Pulmonary artery endothelial cell (primary cell): ENCODE measurements at places on chromosomes 3 and 15.

- DNase-seq = peak; percentile 13
Observed at GRCh38 chr3:44584646-44585501, at the start of gene ZNF660. TSS of gene ZNF660 (plus strand) at chr3:44584964. CDS start at chr3:44594194, 9,230 bp downstream.

GRCh38 chr3:26963361-26963743 lies 340.8 kb downstream of the LRRC3B start:
- DNase-seq = no peak

GRCh38 chr15:80159811-80160569 lies 7.2 kb downstream of the FAH start:
- DNase-seq = no peak

DNA sequence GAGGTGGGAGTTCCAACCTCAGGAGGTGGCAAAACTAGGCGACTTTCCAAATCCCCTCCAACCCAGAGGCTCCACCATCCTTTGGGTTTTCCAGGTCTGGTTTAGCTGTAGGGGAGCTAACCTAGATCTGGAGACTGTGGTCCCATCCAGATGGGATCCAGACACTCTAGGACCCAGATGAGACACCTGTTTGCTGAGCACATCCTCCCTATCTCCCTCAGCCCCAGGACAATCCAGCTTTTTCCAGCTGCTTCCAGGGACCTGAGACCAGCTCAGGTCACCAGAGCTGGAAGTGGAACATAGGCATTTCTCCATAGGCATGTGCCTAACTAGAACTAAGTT lies 18.2 kb downstream of the CRTAP start:
- no peak for DNase-seq

- DNase-seq = no peak
Observed at GRCh38 chr3:107877936-107878335, 212.9 kb downstream of the CD47 start.

DNA sequence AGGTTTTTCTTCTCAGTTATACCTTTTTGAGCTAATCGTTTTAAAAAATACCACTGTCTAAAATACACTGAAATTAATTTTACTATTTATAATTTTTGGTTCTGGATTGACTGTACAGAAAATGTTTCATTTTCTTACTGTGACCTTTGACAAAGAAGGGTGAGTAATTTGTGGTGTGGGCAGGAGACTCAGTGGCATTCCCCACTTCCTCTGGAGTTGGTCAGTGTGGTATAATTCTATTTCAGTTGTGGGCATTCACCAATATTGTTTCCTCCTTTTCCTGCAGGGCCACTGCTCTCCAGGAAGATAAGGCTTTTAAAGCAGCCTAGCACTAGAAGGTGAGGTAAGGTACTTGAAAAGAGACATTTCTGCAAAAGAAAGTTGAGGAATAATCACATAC lies 6.5 kb downstream of the DAG1 start:
- no peak for DNase-seq

DNA sequence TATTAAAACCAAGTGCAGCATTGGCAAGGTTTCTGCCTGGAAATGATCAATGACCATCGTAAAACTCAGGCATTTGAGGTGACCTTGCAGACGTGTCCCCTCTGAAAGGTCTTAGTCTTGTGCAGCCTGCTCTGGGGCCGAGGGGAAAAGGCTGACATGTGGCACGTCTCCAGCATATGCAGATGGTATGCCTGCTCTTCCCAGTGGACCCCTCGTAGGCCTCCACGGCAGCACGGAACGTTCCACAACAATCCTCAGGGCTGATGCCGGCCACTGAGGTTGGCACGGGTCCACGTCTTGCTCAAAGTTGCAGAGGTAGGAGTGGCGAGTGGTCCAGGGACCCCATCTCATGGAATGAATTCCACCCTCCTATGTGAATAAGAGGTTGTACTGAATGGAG lies 247.5 kb upstream of the LYSMD4 start:
- DNase-seq = no peak

DNA sequence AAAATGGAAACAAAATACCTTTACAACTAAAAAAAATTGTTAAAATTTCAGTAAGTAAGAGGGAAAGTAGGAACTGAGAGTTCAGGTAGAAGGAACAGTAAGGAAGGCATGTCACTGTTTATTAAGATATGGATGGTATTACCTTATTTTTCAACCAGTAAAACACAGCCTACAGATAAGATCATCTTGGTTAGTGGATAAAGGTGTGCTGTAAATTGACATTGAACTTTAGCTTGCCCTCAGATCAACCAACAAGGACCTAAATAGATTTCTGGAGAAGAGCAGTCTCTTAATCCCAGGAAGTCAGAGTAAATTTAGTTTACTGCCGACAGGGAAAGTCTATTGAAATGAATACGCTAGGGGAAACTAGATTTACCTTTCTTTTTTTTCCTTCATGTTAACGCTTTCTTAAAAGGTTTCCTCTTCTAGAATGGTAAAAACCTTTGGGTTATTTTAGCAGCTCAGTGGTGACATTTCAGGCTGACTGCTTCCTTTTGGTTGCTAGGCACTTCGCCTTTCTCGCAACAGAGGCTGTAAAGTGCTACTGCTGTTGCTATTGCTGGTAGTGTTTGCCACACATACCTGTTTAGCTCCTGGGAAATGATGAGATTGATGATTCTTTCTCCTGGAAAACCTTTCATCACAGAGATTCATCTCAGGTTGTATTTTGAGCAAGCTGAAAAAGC lies 12.9 kb downstream of the DZIP3 start:
- DNase-seq = no peak

DNA sequence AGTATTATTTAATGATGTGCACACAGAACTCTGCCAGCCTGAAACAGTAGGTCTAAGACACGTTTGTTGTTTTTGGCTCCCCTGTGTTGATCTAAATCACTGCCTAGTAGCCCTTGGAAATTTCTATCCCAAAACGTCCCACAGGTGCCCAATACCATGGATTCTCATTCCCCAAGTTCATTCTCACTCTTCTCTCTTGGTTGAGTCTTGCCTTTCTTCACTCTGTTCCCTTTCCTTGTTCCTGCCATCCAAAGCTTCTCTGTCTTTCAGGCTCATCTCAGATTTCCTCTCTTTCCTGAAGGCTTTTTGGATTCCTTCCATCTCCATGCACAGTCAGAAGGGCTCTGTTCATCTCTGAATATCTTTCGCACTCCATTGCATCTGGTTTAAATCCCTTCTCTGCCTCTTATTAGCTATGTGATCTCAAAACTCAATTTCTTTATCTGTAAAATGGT lies 54.2 kb downstream of the PPARG start:
- no peak for DNase-seq

DNA sequence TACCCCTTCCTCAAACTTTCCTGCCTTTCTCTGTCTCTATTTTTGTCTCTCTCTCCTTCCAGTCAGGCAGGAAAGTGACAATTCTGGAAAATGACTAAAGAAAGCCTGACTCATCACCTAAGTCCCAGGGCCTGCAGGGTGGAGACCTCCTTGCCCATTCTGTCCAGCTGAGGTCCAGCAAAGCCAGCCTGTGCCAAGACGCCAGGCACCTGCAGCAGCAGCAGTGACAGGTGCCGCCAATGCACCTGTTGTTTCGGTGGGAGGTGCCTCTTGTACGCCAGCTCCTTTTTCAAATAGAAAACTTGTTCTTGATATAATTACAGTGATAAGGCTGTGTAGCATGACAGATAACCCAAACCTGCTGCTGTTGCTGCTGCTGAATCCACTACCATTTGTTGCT lies 501.3 kb downstream of the NTRK3 start:
- no peak for DNase-seq

DNA sequence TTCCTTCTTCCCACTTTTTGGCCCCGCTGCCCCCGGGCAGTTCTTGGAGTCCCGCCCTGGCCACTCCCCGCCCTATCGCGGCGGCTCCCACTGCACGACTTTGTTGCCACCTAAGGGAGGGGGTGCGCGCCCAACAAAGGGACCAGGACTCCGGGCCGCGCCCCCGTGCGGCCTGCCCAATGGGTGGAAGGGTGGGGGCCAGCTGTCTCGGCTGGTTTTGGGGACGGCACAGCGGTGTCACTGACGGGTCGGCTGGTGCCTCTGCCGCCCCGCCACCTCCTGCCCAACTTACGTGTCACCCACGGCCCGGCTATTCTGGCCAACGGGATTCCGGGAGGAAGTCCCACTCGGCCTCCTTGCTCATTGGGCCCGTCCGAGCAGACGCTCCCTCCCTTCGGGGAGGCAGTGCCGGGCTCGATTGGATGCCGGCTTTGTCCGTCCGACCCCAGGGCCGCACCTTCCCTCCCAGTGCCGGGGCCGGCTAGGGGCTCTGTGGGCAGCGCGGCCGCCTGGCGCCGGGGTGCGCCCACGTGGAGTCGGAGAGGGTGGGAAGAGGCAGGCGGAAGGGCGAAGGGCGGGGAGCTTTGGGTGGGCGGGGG lies at the start of gene GOLIM4:
Gene GOLIM4, minus strand, starts transcription at position 314 of the 599 bp plus-strand sequence. CDS start 639 bp downstream, outside the sequence.
- DNase-seq = peak; percentile 93

- DNase-seq = no peak
Observed at GRCh38 chr3:49639551-49639950, 34.6 kb upstream of the APEH start.

DNA sequence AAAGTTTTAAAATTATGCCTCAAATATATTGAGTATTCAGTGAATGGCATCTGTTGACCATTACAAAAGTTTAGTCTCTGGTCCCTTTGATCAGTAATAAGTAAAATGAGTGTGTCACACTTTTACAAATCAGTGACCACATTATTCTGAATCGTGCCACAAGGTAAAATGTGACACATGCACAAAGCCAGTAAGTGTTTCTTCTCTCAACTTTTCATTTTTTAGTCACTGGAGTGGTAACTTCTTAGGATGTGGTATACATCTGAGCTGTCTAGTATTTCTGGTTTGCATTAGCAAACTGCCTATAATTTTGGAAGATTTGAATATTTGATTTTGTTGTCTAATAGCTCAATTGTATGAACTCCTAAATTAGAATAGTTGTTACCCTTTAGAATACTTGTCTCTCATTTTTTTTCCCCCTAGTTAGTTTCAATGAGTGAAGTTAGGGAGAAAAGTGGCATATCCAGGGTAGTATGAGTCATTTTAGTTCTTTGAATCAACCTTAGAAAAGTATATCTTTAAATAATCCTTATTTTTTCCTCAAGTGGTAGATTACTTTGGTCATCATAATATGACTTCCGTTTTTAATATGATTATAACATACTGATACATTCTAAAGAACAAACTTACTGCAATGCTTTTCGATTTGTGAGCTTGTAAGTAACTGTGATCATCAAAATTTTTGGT lies 18.1 kb downstream of the DNAJC13 start:
- DNase-seq = no peak

- DNase-seq = no peak
Observed at GRCh38 chr15:55977231-55977630, 16.2 kb downstream of the NEDD4 start.

DNA sequence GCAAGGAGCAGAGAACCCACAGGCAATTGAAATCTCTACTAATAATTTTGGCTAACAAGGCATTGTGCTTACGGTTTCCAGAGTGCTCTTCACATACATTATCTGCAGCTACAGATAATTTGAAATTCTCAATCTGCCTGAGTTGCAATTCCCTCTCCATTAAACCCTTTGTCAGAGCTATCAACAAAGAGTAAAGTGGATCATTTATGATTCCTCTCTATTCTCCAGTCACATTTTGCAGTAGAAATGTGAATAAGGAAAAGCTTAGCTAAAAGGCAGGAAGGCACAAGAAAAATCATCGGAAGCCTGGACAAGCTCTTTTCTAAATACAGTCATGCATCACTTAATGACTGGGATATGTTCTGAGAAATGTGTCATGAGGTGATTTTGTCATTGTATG lies 49.6 kb downstream of the FAM98B start:
- DNase-seq = no peak

- no peak for DNase-seq
Observed at GRCh38 chr15:41886741-41887140, 7.1 kb downstream of the SPTBN5 start.

DNA sequence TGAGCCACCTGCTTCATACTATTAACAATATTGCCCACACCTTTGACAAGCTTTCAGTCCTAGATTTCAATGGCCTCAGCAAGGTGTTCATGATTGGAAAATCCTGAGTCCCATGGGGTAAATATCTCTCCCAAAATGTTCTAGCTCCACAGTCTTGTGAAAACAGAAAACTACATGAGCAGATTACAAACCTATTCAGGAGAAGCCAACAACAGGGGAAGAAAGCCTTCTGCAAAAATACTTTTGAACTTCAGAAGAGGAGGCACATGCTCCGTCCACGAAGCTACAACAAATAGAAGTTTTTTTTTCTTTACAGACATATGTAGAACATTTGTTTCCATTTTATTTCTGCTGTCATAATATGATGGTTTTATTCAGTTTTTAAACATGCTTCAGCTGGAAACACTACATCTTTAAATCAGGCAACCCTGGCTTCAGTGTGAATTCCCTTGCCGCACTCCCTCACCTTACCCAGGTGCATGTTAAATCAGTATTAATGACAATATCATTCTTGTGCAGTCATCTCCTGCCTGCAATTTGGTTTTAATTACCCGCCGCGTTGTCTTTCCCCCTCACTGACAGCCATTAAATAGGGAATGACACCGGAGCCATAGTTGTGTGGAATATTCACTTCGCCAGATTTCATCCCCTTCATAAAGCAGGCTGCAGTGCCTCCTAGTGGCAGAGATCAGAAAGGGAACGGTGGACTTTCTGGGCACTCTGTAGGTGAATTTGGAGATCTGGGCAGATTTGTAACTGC lies 725.5 kb upstream of the ARRDC4 start:
- DNase-seq = peak; percentile 19

GRCh38 chr15:55802600-55803376 lies 59.8 kb upstream of the PRTG start:
- no peak for DNase-seq

GRCh38 chr3:179186426-179186825 lies 38.3 kb downstream of the PIK3CA start:
- DNase-seq = no peak

DNA sequence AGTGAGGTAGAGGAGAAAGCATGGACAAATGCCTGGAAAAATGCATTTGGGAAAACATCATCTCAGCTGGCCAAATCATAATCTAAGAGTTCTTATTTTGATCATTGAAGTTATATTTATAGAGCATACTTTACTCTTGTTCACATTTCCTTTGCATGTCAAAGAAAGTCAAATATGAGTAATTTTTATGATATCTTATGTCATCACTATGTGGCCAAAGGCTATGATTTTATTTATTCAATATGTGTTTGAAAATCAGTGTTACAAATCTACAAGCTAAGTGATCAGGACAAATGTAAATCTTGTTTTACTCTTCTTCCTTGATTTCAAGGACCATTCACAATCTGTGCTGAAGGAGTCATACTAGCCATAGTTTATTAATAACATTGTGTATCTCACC lies 237.2 kb upstream of the DPH6 start:
- DNase-seq = no peak

GRCh38 chr15:58467121-58467721 lies 35.4 kb downstream of the LIPC start:
- no peak for DNase-seq

DNA sequence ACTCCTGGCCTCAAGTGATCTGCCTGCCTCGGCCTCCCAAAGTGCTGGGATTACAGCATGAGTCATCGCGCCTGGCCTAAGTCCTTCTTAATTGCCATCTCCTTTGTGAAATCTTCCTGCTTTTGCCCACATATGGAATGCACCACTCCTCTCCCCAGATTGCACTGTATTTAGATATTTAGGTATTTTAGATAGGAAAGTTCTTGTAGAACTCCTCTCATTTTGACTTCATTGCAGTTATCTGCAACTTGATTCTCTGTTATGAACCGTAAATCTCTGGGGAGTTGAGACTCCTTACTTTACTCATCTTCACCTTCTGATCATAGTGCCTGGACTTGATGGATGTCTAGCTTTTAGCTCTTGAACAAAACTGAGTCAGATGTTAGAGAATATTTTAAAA lies 150.7 kb downstream of the AKAP13 start:
- DNase-seq = no peak

GRCh38 chr3:12994357-12994606 lies 78.9 kb downstream of the IQSEC1 start:
- no peak for DNase-seq

GRCh38 chr3:127637546-127637945 lies 8.6 kb downstream of the PODXL2 start:
- no peak for DNase-seq
